ENCODE measurements at places on chromosomes 11 and 22. TPM values are rescaled to one million over a fixed set of nuclear protein-coding genes. Genes with fewer than 3 reads are reported as not detected.

- DNase-seq, result no peak
Observed at GRCh38 chr11:62458212-62459002, 39.6 kb downstream of the SCGB1A1 start.

- no peak for DNase-seq
Observed at GRCh38 chr11:102761646-102762238, 18.7 kb downstream of the MMP10 start.

- no peak for DNase-seq
Observed at GRCh38 chr22:20946080-20946986, 20.7 kb upstream of the AIFM3 start.

- no peak for DNase-seq
Observed at GRCh38 chr11:44452827-44453572, 112.5 kb upstream of the CD82 start.

Gene CSNK2A3
- total RNA-seq, result 2.6 TPM

- no peak for DNase-seq
Observed at GRCh38 chr11:106400949-106401570, 323.6 kb downstream of the AASDHPPT start.

DNA sequence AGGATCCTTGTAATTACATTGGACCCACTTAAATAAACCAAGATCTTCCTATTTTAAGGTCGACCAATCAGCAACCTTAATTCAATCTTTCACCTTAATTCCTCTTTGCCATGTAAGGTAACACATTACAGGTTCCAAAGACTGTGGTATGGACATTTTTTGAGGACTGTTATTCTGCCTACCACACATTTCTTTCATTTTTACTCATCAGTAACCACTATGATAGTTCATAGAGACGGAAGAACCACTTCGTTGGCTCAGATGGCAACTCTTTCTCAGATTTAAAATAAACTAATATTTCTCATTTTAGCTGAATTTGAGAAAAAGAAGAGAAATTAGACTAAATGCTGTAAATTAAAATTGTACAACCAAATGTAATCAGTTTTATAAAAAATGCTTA is 96.3 kb downstream of the PAX6 start:
- no peak for DNase-seq

DNA sequence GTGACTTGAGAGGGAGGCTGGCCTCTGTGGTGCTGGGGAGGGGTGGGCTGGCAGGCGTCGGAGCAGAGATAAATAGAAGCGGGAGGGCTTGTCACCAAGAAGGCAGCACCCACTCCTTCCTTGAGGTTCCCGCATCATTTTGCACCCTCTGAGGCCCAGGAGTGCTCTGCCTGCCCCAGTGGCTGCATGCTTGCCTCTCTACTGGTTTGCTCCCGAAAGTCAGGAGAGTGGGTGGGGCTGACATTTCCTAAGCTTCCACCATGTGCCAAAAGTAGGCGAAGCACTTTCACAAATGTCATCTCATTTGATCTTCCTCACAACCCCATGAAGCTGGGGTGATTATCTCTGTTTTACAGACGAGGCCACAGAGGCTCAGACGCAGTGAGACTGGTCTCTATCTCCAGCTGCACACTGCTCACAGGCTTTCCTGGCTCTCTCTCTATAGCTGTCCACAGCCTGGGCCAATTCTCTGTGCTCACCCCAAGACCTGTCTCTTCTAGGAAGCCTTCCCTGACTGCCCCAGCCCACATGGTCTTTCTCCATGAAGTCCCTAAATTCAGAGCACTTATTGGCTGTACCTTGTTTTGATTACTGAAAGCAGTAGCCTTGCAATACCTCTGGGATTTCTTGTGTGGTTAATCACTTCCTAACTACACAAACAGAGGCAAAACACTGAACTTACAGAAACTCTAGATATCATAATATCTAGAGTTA is 2.6 kb upstream of the UCP3 start:
- no peak for DNase-seq

Gene CEND1
- total RNA-seq, result 15.9 TPM

GRCh38 chr11:72808331-72808798 is 5.8 kb upstream of the ATG16L2 start:
- no peak for DNase-seq

GRCh38 chr22:40396882-40397281 is 26.5 kb downstream of the SGSM3 start:
- no peak for DNase-seq
